ENCODE measurements at places on chromosomes 7 and 10.

- DNase-seq: no peak
These were observed 116.6 kb downstream of the KLF6 start for GRCh38 chr10:3668276-3668965.

DNA sequence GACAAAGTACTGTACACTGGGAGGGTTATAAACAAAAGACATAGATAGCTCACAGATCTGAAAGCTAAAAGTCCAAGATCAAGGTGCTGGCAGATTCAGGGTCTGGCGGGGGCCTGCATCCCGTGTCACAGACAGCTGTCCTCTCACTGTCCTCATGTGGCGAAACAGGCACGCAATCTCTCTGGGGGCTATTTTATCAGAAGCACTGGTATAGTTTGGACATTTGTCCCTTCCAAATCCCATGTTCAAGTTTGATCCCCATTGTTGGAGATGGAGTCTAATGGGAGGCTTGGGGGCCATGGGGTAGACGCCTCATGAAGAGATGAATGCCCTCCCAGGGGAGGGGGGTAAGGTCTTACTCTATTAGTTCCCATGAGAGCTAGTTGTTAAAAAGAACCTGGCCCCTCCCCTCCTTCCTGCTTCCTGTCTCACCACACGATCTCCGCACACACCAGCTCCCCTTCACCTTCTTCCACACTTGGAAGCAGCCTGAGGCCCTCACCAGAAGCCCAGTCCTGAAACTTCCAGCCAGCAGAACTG, 72.5 kb upstream of the UCN3 start:
- no peak for DNase-seq

DNA sequence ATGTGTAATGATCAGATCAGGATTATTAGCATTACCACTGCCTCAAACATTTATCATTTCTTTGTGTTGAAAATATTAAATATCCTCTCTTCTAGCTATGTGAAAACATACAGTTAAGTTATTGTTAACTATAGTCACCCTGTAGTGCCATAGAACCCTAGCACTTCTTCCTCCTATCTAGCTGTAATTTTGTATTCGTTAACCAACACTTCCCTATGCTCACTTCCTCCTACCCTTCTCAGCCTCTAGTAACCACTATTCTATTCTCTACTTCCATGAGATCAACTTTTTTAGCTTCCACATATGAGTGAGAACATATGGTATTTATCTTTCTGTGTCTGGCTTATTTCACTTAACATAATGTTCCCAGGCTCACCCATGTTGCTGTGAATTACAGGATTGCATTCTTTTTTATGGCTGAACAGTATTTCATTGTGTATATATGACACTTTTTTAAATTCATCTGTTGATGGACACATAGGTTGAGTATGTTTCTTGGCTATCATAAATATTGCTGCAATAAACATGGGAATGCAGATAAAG, 132.7 kb upstream of the RHOBTB1 start:
- no peak for DNase-seq

DNA sequence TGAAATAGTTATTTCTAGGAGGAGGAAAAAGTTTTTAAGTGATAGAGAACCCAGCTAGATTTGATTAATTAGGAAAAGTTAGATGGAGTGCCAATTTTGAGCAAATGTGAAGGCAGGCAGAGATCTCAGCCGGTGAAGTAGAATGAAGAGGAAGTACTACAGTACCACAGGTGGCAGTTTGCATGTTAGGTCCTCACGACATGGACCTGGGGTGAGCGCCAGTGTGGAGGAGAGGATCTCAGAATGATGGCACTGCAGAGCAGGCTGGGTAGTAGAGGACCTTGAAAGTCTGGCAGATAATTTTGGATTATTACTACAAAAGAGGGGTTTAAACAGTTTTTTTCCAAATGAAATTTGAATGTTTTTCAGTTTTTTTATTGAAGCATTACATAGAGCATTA, 81.1 kb downstream of the GNAI1 start:
- DNase-seq: no peak

- no peak for DNase-seq
These were observed 467.1 kb downstream of the PARD3 start for GRCh38 chr10:34348021-34348420.

DNA sequence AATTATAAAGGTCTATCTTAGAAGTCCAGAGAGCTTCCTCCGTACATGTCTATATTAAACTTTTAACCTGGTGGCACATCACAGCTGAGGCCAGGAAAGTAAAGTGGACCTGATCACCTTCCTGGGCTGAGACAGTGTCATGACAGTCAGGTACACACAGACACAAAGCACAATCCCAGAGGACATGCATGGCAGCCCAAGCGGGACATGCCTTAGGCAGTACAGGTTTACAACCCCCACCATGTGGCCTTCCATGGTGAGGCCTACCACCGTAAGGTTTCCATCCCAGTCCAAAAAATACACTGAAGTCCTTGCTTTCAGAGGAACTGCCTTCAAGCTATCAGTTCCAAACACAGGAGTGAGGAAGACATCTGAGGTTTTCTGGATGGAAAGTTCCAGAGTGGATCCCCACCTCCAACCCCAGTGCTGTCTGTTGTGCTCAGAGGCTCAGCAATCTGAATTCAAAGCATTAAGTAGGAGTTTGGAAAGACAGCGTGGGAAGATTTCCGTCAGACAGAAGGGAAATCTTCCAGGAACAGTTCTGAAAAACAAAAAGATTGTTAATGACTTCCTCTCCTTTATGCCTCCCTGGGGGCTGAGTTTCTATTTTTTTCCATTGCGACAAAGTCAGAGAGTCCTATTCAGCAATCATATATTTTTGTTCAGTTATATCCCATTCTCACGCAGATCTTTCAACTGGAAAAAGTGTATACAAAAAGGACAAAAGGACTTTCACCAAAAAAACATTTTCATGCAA, 20.1 kb downstream of the IFIT3 start:
- DNase-seq: no peak

- no peak for DNase-seq
These were observed 1.7 kb downstream of the IGF2BP3 start for GRCh38 chr7:23468526-23469149.

- DNase-seq: no peak
These were observed 493.9 kb downstream of the GLRX3 start for GRCh38 chr10:130630135-130630534.

- no peak for DNase-seq
These were observed 76.2 kb downstream of the CDH23 start for GRCh38 chr10:71472912-71473311.

- DNase-seq: no peak
These were observed 48.6 kb upstream of the SLIT1 start for GRCh38 chr10:97234400-97234799.

DNA sequence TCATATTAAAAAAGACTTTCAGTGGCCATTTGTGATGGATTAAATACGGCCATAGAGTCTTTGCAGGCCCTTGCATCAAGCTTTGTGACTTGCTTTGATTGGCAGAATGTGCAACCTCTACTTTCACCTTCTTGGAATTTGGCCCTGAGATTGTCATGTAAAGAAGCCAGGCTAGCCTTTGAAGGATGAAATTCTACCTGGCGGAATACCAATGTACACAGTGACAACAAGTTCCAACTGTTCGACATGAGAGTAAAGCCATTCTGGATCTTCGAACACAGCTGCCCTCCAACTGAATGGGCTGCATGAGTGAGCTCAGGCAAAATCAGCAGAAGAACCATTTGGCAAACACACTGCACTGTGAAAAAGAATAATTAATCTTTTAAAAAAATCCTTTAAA, 321.3 kb downstream of the PHF14 start:
- DNase-seq: no peak

Measured in GOT3 (cell line).